Esophagus mucosa (tissue), 1 donor: ENCODE measurements at places on chromosomes 5 and 9.
A peak's percentile ranks its signal among the peaks of the same experiment; 100 is the strongest.

GRCh38 chr9:91289244-91289643, 72.5 kb downstream of the AUH start:
- no peak for ATAC-seq

DNA sequence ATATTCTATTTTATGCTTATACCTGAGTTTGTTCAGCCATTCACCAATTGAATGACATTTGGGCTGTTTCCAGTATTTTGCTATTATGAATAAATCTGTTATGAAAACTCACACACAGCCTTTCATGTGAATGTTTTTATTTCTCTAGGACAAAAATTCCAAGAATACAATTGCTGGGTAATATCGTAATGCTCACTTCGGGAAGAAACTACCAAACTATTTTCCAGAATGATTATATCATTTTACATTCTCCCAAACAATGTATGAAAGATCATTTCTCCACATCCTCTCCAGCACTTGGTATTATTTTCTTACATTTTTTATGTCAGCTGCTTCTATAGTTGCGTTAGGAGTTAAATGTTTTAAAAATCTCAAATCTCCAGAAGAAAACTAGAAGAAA, 58.3 kb upstream of the LHFPL2 start:
- no peak for ATAC-seq

GRCh38 chr5:154498591-154498990, 20.6 kb upstream of the HAND1 start:
- no peak for ATAC-seq

DNA sequence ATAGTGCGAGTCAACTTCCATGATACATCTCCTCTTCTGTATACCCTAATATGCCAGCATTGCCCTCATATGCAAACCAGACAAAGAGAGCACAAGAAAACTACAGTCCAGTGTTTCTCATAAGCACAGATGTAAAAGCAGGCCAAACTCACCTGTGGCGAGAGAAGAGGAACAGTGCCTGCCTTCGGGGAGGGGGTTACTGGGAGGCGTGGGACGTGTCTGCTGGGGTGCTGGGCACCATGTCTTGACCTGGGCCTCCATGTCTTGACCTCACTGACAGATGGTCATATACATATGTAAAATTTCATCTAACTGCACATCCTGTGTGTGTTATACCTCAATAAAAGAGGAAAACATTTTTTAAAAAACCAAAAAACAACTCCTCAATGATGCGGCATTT, 159.3 kb upstream of the PPP1R26 start:
- ATAC-seq, result no peak

DNA sequence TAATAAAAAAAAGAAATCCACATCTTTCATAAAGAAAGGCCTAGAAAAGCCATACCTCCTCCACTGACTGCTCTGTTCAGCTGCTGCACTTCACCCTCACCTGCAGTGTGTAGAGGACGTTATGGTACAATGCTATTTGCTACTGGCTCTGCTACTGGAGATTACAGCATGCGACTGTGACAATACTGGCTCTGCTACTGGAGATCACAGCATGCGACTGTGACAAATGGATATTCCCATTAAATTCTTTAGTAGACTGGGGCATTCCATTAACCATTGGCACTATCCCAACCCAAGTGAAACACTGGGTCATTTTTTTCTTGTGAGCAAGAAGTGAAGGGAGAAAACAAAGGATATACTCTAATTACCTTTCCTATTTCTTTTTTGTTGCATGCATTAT, 1063.5 kb upstream of the DMAC1 start:
- ATAC-seq, result no peak

DNA sequence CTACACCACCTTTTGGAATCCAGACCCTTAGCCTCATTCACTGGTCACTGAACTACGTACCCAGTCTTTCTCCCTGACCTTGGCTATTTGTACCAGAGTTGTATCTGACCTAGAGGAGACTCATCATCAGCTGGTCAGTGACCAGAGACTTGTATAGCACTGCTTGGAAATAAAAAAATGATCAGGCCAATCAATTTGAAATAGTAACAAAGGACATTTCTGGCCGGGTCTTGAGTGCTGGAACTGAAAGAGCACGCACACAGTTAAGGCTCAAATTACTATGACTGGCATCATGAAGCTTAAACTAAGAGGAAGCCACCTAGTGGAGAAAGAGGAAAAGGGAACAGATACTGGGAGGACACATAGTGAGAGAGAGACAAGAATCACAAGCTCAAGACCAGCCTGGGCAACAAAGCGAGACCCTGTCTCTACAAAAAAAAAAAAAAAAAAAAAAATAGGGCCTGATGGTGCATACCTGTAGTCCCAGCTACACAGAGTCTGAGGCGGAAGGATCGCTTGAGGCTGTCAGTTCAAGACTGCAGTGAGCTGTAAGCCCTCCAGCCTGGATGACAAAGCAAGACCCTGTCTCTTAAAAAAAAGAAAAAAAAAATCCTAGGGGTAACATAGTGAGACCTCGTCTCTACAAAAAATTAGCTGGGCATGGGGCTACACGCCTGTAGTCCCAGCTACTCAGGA, 12.8 kb upstream of the SRP19 start:
- peak; percentile 87 for ATAC-seq

DNA sequence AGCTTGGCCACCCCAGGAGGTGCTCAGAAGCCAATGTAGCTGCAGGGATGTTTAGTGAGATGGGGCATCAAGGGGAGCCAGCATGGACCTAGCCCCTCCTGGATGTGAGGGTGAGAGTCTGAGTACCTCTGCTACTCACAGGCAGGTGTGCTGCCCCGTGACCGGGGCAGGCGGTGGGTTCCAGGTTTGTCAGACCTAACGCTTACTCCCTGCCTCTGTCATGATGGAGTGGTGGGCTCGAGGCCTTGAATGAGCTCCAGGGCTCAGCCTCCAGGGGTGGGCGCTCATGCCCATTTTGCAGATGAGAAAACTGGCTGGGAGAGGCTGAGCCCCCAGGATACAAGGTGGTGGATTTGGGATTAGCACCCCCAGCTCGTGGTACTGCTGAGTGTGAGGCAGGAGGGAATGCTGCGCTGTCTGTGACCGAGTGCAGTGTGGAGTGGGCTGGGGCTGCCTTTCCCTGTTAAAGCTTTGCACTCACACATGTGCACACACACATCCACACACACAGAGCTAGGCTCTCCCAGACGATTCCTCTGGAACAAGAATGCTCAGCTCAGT, 1.5 kb downstream of the RXRA start:
- no peak for ATAC-seq

- ATAC-seq, result no peak
These were observed 120.0 kb downstream of the COL23A1 start for GRCh38 chr5:178469975-178470759.

DNA sequence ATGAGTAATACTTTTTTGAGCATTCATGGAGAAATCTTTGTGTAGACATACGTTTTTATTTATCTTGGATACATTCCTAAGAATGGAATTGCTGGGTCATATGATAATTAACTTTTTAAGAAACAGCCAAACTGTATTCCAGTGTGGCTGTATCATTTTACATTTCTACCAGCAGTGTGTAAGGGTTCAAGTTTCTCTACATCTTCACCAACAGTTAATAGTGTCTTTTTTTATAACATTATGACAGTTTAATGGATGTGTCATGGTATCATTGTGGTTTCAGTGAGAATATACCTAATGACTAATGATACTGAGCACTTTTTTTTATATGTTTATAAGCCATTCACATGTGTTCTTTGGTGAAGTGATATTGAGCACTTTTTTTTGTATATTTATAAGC, 52.4 kb downstream of the NIPBL start:
- peak; percentile 41 for ATAC-seq

DNA sequence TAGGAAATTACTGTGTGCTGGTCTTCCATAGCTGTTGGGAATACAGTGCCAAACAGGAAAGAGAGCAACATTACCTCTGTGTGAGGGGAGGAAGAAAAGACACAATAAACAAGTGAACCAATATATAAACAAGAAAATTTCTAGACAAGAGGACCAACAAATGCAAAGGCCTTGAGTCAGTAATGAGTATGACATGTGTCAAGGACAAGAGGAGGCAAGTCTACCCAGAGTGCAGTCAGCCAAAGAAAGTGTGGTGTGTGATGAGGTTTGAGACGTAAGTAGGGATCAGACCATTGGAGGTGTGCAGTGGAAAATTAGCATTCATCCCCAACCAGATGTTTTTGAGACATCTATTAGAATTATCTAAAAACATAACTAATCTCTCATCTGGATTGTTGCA, 69.5 kb upstream of the CDH6 start:
- no peak for ATAC-seq

- peak; percentile 95 for ATAC-seq
These were observed 99.9 kb downstream of the KLF4 start for GRCh38 chr9:107389617-107390071.

DNA sequence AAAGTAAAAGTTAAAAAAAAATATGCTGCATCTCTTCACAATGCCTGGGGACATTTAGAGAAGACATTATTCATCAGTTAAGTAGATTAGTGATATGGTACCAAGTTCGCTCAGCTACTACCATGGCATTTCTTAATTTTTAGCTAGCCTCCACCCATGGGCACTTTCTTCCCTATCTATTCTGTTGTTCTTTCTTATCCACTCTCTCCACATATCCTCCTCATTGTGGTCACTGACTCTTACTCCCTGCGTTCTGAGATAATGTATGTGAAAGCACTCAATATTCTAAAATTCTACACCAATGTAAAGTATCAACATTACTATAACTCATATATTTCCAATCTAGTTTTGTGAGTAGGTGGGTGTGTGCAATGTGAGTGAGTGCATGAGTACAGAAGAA, 609.7 kb upstream of the DAB2 start:
- no peak for ATAC-seq

GRCh38 chr5:56482363-56482762, 249.2 kb upstream of the ANKRD55 start:
- ATAC-seq, result peak; percentile 4

DNA sequence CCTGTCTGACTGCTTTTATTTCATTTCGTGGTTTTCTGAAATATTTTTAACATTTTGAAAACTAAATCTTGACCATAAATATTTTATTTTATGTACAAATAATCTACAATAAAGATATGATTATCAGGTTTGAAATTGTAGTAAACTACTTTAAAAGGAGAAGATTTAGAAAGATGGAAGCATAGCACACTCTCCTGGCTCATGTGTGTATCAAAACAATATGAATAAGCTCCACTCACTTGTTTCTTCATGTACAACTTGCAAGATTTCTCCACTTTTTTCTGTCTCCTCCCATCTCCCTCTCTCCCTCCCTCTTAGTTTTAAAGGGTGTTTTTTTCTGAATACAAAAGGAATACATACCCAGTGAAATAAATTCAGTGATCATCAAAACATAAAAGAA, 15.4 kb upstream of the VPS13A start:
- no peak for ATAC-seq

GRCh38 chr5:81783401-81783800, 32.5 kb upstream of the SSBP2 start:
- ATAC-seq, result no peak

- ATAC-seq, result no peak
These were observed 124.4 kb downstream of the RFK start for GRCh38 chr9:76269789-76270188.

DNA sequence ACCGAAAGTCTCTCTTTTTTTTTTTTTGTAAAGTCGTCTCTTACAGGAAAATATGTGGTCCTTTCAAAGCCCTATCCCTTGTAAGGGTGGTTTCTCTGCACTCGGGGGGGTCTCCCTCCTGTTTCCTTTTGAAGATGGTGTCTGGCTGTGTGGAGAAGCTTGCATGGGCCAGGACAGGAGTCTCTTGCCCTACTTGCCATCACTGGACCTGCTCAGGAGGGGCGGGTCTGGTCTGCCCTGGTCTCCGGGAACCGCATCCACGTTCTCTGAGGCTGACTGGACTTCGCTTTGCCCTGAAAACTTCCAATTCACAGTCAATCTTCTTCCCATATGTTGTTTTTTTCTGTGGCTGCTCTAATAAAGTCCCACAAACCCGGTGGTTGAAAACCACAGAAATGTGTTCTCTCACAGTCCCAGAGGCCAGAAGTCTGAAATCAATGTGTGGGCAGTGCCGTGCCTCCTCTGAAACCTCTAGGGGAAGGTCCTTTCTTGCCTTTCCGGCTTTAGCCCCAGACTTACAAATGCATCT, 92.9 kb upstream of the IER5L start:
- no peak for ATAC-seq

- ATAC-seq, result no peak
These were observed at the start of gene NR2F1-AS1 for GRCh38 chr5:93580927-93581445. Gene NR2F1-AS1, minus strand, starts transcription at chr5:93581219.

DNA sequence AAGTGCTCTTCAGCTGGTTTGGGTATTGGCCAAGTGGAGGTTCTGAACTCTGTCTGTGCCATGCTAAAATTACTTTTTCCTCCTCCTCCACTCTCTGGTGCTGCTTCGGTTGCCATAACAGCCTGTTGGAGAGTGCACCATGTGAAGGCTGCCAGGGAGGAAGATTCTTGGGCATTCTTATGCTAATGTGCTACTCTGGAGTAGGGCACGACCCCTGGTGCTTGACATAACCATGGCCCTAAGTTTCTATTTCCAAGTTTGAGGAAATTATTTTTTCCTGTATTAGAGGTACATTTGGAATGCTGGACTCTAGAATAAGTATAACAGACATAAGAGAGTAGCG, 111.6 kb downstream of the ARHGAP26 start:
- no peak for ATAC-seq

- ATAC-seq, result no peak
These were observed 12.6 kb upstream of the HOMER1 start for GRCh38 chr5:79526493-79526892.

- no peak for ATAC-seq
These were observed 194.5 kb downstream of the CWC27 start for GRCh38 chr5:64963278-64963677.

- ATAC-seq, result no peak
These were observed 61.2 kb downstream of the COL15A1 start for GRCh38 chr9:99004717-99005460.

DNA sequence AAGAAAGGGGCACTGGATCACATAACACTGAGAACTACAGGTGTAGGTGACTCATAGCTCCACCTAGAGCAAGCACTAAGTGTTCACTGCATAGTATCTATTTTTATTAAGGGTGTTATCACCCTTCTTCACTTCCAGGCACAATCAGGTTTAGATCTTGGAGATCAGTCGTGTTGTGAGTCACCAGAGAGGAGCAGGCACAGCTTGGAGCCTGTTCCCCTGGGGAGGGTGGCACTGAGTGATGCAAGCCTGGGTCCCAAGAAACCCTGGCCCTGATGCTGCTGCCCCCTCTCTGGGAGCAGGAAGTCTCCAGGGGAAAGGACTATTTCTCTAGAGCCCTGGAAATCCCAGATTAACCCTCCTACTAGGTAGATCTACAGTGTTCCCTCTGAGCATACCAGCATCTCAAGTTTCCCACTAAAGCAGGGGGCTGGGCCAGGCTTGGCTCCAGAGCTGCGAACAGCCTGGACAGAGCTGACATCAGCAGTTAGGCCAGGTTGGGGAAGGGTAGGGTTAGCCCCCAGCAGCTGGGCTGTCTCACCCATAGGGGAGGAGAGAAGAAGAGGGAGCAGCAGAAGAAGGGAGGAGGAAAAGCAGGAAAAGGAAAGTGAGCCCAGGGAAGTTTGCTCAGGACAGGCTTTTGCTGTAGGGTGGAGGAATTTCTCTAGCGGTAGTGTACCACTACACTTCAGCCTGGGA, 28.1 kb upstream of the SPINK4 start:
- ATAC-seq, result peak; percentile 69

- ATAC-seq, result no peak
These were observed 61.6 kb downstream of the SEMA4D start for GRCh38 chr9:89436326-89436725.
